ENCODE measurements at places on chromosomes 7 and 10. TPM values are rescaled to one million over a fixed set of nuclear protein-coding genes. Genes with fewer than 3 reads are reported as not detected.

The SPDYE5 gene
- 1.2 TPM for polyA plus RNA-seq

The INA gene
- not detected for polyA plus RNA-seq

The ZNF853 gene
- 0.04 TPM for polyA plus RNA-seq

The FAM25G gene
- not detected for polyA plus RNA-seq

The TTYH3 gene
- 19.6 TPM for polyA plus RNA-seq

The MMD2 gene
- not detected for polyA plus RNA-seq

The ASAH2B gene
- polyA plus RNA-seq = 4.3 TPM

The NAT16 gene
- not detected for polyA plus RNA-seq

The POMZP3 gene
- polyA plus RNA-seq = 3.0 TPM

The RAPGEF5 gene
- polyA plus RNA-seq = 7.1 TPM

The CUZD1 gene
- polyA plus RNA-seq = 0.07 TPM

The CCNJ gene
- polyA plus RNA-seq = 1.7 TPM

The SLC13A1 gene
- polyA plus RNA-seq = not detected

The SLC18A3 gene
- polyA plus RNA-seq = not detected

The EVX1 gene
- not detected for polyA plus RNA-seq

The SYNPO2L gene
- polyA plus RNA-seq = 0.02 TPM

The OR13A1 gene
- polyA plus RNA-seq = not detected

The TDRD1 gene
- polyA plus RNA-seq = 0.04 TPM

The MOGAT3 gene
- polyA plus RNA-seq = 3.3 TPM

The ENTPD1 gene
- polyA plus RNA-seq = 2.1 TPM

The CDNF gene
- polyA plus RNA-seq = 3.1 TPM

The LEP gene
- not detected for polyA plus RNA-seq

The NUTM2E gene
- 0.02 TPM for polyA plus RNA-seq

The GRM8 gene
- polyA plus RNA-seq = 4.5 TPM

The CCDC3 gene
- polyA plus RNA-seq = 12.3 TPM

The SMNDC1 gene
- polyA plus RNA-seq = 4.9 TPM

The METTL27 gene
- 1.7 TPM for polyA plus RNA-seq

The CDK14 gene
- 5.3 TPM for polyA plus RNA-seq

The COL13A1 gene
- 0.17 TPM for polyA plus RNA-seq

The PRKAR2B gene
- polyA plus RNA-seq = 1.6 TPM

The NODAL gene
- polyA plus RNA-seq = not detected

The DRGX gene
- not detected for polyA plus RNA-seq

The SAP25 gene
- polyA plus RNA-seq = 0.84 TPM

The GATA3 gene
- polyA plus RNA-seq = 0.51 TPM

The SPDYE2B gene
- not detected for polyA plus RNA-seq

The RNF148 gene
- not detected for polyA plus RNA-seq

The CDH23 gene
- 4.7 TPM for polyA plus RNA-seq

The PLPP4 gene
- polyA plus RNA-seq = 1.1 TPM

The SSC4D gene
- polyA plus RNA-seq = 2.3 TPM

The HTR7 gene
- polyA plus RNA-seq = 0.18 TPM

The NKX1-2 gene
- not detected for polyA plus RNA-seq
